ENCODE measurements at places on chromosomes 12 and 14.

GRCh38 chr12:106197906-106198623 is 49.8 kb downstream of the CKAP4 start:
- no peak for DNase-seq

DNA sequence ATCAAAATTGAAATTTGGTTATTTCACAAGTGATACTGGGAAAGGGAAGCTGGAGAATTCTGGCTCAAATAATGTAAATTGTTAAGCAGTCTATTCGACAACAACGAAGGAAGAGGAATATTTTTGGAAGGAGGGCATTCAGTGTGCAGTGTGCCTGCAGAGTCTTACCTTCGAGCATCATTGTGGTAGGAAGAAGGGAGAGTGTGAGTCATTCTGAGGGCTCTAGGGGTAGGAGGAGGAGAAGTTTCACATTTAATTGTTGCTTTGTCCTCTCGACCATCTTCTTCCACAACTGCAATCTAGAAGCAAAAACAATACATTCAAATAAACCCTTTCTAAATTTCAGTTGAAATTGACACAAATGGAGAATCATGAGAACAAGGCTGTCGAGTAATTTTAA is 263.0 kb downstream of the ACSS3 start:
- no peak for DNase-seq

DNA sequence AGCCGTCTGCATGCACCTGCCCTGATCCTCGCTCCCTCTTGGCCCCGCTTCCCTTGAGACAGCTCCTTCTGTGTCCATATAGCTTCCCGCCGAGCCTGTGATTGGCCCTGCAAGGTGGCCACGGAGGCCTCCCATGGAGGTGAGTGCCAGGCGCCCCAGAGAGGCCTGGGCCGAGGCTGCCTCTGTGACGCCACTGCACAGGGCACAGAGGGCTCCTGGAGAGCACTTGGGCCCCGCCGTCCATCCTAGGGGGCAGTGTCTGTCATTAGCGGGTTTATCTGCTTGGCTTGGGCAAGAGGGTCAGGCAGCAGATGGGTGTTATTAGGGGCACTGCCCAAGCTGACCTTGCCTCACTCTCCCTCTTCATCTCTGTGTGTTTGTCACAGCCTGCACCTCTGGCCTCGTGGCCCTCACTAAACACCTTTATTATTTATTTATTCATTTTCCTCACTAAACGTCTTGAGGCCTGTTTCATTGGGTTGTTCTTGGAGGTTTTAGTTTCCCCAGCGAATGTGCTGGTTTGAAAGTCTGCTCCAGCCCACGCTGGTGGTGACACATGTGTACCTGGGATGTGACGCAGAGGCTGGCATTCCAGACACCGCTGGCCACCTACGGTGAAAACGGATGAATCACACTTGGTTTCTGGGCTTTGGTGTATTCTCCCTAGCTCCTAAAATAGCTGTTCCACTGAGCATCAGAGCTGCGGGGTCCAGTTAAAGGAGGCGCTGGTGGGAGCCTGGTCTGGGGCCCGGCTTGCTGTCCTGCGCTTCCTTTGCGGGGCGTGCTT is 5.9 kb downstream of the ZFYVE21 start:
- DNase-seq, result peak; percentile 58

DNA sequence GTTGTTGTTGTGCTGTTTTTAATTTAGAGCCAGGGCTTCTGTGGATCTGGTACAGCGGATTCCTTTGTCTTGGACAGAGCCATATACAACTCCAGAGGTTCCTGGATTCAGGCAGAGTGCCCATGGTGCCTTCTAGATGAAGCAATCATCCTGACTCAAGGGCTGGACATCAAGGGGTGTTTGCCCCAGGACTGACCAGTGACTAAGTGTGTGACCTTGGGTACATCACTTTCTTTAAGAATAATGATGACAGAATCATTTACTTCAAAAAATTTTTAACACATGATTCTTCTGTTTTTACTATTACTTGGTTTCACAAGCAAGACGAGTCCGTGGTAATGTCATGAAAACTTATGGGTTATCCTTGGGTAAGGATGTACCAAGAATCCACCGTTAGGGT is 397.3 kb downstream of the ZFP36L1 start:
- DNase-seq, result no peak

DNA sequence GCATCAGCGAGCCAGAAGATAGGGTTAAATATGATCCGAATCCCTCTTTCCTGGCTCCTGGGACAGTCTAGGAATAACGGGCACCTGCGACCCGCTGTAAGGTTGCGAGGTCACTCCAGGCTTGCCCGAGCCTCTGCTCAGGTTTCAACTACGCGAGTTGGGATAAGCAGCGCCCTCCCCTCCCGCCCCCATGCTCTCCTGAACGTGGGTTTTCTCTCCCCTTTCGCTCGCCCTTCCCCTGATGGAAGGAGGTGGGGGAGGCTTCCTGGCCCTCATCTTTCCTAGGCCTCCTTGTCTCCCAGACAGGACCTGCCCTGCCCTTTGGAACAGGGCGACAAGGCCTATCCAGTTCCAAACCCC is 753 bp upstream of the ATP5MC2 start:
- peak; percentile 36 for DNase-seq

- no peak for DNase-seq
These were observed 144.2 kb upstream of the FRMD6 start for GRCh38 chr14:51507511-51507905.

GRCh38 chr12:38053655-38054464 is 262.7 kb upstream of the ALG10B start:
- peak; percentile 9 for DNase-seq

GRCh38 chr12:7162691-7163114 is 26.8 kb upstream of the PEX5 start:
- DNase-seq, result peak; percentile 42

DNA sequence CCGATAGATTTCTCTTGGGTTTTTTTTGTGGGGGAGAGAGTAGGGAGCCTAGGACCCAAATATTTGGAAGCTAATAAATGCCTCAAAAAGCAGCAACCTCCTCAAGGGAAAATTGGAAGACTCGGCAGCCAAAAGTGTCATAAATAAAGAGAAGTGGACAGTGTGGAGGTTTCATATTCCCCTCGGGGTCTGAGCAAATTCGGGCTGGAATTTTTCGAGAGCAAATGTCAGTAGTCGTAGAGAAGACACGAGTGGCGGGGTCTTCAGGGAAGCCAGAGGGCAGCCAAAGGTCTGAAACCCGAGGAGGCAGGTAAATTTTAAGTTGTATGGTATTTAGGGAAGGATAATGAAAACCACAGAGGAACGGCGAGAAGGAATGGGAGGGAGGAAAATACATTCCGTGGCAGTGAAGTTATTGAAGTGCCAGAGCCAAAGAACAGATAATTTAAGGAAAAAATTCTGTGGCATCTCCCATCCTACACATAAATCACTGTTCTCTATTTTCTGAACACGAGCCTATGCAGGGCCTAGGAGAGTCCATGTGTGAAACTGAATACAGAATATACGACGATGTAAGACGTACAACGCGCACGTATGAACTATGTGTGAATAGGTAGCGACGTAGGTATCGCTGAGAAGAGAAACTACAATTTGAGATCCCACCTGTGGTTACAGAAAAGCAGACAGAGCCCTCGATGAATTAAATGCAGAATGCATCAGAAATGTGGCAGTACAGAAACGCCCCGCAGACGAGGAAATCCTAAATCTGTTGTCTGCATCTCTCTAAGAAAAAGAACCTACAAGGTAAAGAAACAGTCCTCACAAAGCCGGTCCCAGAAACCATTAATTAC is 12.9 kb downstream of the BCL11B start:
- no peak for DNase-seq

GRCh38 chr12:106897981-106898901 is 57.5 kb upstream of the TMEM263 start:
- DNase-seq, result no peak

GRCh38 chr14:90968025-90968424 is 92.4 kb downstream of the RPS6KA5 start:
- DNase-seq, result no peak

- DNase-seq, result no peak
These were observed at the start of gene GPR65 for GRCh38 chr14:88005050-88005481. GPR65 (plus strand) TSS chr14:88005135; CDS start chr14:88010848, 5,713 bp downstream.

- no peak for DNase-seq
These were observed 6.6 kb downstream of the A2M start for GRCh38 chr12:9109213-9109522.

DNA sequence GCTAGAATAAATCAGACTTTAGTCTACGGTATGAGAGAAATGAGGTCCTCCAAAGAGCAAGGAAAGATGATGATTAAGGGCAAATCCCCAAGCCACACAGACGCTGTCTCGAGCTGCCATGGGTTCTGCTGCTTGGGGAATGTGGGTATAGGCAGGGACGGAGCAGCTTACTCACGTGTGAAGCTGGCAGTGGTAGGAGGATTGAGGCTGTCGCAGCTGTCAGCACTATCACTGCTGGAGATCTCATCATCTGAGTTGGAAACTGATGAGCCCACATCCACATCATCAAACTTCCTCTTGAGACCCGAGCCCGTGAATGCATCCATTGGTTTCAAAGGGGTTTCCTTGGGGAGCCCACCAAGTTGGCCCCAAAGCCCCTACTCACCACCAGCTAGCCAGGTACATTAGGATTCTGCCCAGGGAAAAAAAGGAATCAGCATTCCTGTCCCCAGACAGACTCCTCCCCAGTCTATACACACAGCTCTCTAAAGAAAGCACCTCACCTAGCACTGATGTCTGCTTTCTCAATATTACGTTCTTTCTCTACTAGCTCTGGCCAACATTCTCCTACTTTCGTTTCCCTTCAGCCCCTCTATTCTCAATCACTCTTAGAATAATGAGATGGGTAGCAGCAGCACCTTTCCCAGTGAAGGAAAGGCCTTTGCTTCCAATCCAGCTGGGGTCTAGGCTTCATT is 7.0 kb downstream of the CSRNP2 start:
- DNase-seq, result no peak

DNA sequence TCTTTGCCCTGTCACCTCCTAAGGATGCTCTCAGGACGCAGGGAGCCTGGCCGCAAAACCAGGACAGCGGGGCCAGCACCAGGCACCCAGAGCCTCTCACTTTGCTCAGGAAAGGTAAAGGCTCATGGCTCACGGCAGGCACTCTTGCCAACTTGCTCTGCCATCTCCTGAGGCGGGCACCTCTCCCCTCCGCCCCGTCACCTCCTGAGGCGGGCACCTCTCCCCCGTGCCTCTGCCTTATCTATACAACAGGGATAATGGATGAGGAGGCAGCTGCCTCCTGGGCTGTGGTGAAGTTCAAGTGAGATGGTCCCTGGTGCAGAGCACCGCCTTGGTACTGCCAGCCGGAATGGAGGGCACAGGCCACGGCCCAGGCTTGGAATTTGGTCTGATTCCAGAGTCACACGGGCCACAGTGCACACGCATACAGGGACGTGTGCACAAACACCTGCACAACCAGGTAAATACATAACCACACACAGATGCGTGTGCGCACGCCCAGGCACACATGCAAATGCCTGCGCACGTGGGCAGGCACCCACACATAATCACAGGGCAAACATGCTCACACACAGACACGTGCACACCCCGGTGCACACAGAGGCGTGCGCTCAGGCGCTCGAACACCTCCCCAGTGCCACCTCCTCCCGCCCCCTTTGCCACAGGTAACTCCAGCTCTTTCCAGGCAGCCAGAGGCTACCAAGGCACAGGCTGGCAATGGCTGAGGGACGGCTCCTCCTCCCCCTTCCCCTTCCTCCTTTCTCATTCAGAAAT is 11.6 kb downstream of the DEGS2 start:
- DNase-seq, result no peak

GRCh38 chr12:132286912-132287311 is 42.5 kb downstream of the GALNT9 start:
- no peak for DNase-seq
